ENCODE measurements at places on chromosomes 3 and 15.
A peak's percentile ranks its signal among the peaks of the same experiment; 100 is the strongest.

- no peak for DNase-seq
Measured at GRCh38 chr15:75599401-75599800, 20.3 kb upstream of the PTPN9 start.

GRCh38 chr3:154015307-154015706 is 105.9 kb upstream of the ARHGEF26 start:
- no peak for DNase-seq

DNA sequence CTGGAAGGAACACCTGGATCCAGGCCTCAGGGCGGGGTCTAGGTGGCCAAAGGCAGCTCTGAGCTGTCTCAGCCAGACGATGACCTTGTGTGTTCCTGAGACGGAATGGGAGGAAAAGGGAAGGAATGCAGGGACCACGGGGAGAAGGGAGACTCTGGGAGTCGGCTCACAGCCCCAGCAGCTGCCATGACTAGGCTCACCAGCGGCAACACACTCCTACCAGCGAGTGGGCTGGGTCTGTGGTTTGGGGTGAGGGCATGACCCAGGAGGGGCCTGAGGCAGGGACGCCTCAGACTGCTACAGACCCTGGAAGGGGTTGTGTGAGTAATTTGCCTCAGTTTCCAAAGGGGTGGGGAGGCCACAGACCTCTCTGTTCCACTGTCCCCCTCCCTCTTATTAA is 19.8 kb downstream of the IQSEC1 start:
- no peak for DNase-seq

DNA sequence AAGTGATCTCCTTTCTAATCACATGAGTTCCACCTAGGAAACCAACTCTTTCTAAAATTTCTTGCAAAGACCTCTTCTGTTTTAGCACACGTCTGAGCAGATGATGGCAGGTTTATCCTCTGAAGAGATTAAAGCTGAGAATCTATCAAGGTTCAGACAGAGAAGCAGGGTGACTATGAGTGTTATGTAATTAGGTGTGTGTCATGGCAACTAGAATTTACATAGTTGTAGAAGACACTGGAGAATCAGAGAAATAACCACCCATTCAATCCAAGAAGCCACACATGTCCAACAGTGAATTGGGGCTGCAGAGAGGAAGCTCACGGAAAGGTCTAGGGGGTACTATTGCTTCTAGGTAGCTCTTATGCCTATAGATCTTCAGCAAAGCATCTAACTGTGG is 600.5 kb downstream of the PYDC2 start:
- DNase-seq, result no peak

DNA sequence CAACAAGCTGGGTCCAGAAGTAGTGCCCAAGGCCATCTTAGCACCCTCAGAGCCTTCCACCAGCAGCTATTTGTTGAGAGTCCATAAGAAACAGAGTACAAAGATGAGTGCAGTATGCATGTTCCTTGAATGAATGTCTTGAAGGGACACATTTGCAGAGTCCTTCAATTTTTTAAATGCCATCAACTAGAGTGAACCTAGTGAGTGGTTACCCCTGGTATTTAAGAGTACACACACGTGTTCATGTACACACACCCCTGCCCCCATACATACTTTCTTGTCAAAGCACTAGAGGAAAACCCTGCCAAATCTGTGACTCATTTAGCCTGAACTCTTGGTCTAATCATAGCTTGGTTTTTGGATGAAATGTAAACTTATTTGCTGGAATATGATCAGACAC is 84.5 kb upstream of the GALNT15 start:
- no peak for DNase-seq

GRCh38 chr3:43994657-43995546 is 246.8 kb upstream of the TOPAZ1 start:
- DNase-seq, result no peak

GRCh38 chr3:53989451-53989850 is 97.8 kb upstream of the SELENOK start:
- DNase-seq, result no peak

DNA sequence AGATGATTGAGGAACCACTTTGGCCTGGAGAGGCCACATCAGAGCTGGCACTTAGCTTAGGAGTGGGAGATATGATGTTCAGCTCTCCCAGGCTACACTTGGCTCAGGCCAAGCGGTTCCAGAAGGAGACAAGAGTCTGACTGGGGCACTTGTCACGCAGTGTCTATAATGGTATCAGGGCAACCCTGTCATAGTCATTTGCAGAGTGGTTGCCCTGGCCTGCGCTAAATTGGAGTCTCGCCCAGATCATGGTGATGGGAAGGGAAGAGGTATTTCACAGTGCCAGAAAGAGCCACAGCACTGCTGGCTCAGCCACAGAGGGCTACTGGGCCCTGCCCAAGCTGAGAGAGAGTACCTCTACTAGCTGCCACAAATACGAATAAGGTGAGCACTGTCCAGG is 186.9 kb upstream of the CRBN start:
- DNase-seq, result no peak

DNA sequence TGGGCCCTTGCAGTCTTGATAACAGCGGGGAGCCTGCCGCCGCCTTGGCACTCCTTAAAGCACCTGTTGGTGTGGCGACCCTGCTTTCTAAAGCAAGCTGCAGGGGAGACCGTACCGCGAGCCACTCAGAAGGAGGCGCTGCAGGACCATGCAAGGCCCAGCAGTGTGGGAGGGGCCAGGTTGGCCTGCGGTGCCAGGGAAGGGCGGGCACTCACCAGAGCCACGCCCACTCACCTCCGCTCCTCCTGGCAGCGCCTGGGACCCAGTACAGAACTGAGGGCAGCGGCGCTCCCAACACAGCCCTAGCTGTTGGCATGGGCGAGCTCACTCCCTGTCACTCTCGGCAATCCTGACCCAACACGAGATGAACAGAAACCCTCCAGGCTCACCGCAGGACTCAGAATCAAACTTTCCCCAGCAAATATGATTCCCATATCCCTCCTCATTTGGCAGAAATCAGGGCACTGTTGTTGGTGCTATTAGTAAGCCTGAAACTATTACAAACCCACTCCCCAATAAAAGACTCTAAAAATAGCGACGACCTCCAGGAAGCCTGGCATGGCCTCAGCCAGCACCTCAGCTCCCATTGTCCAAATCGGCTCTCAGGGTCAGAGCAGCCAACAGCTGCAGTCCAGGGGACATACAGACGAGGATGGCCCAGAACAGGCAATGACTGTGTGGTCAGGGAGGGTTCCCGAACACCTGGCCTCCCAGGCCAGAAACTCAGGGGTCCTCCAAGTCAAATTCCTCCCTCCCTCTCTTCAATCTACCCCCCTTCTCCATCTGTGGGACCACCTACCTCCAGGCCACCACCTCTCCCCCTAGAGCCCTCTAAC is 77.2 kb downstream of the TBC1D2B start:
- DNase-seq, result peak; percentile 71

DNA sequence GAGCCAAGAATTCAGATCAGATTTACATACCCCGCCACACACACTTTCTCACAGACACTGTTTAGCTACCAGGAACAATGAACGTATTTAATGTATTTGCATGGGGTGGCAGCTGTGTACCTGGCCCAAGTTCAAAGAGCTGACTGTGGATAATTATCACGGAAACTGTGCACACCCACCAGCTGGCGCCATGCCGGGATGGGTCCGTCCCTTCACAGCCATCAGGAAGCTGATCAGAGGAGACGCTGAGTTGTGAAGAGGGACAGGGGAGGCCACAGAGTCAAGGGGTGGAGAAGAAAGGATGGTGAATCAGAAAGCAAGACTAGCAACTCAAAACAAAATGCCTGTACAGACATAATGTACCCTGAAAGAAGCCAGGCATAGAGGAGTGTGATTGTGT is 13.1 kb upstream of the PLA2G4D start:
- peak; percentile 57 for DNase-seq

Data from stimulated activated CD4-positive, alpha-beta T cell treated with anti-CD3 and anti-CD28 coated beads, Interleukin-2, amount 100 ng/mL, for 48 hours (primary cell).